ENCODE measurements at places on chromosomes 2 and 18. TPM values are rescaled to one million over a fixed set of nuclear protein-coding genes. Genes with fewer than 3 reads are reported as not detected.

- DNase-seq, result no peak
Measured at GRCh38 chr2:45567974-45568789, 42.9 kb downstream of the SRBD1 start.

Gene PECR
- total RNA-seq, result 40.7 TPM

DNA sequence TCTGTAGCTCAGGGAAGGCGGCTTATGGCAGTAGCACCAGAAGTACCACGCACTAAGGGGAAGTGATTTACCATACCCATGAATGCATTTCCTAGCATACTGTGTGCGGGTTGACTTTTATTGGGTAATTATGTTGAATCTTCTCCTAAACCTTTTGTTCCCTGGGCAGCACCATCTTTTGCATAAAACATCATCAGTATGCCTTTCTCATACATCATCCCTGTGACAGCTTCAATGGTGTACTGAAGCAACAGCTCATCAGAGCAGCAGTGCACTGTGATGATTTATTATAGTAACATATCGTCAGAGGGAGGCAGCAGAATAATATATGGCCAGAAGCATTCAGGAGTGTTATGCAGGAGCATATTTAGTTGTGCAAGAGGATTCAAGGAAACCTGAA lies 204.9 kb downstream of the CDH7 start:
- DNase-seq, result no peak

DNA sequence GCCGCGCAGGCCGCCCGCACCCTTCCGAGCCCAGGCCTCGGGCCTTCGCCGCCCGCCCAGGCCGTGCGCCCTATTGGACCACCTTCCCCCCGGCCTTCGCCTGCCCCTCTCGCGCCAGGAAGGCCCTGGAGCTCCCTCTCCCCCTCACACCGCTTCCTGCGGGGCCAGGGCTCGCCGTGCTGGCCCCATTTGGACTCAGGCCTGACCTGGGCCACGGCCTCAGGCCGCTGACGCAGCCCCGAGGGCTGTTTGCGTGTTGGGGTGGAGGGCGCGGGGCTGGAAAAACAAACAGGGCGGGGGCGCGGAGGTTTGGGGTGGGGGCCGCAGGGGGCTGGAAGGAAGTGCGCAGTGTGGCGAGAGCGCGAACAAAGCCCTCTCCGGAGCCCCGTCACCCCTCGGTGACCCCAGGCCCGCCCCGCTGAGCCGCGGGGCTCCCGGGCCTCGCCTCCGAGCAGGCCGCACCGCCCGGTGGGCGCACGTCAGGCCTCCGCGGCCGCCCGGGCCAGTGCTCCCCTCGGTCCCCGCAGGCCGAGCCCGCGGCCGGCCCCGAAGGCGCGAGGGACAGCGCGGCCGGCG lies 12.3 kb upstream of the SIX3 start:
- no peak for DNase-seq

DNA sequence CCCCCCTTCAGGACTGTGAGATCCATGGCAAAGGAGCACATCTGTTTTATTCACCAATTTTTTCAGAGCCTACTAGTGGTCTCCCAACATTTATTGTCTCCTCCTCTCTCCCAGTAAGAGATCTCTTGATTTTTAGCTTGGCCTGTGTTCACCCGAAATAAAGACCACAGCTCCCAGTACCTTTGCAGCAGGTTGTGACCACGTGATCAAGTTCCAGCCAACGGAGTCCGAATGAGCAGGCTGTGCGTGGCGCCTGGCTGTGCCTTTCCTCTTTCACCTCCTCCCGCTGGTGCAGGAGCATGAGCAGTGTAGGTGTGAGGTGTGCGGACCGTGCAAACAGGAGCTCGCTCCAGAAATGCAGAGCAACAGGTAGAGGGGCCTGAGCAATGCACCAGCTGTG lies 143.6 kb upstream of the GLI2 start:
- no peak for DNase-seq

DNA sequence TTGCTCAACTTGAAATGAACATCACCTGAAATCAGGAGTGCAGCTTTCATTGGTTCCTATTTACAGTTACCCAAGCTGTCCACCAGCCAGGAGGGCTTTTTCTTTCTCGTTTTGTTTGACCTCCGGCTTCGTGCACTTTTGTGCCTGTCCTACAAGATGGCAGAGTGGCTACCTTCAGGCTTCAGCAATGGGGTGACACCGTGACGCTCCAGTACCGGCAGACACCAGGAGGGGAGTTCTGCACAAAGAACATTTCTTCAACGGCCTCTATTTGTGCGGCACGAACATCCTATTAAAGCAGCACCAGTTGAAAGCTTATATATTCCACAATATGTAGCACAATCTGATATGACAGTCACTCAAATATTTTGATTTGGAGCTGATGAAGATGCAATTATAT lies 18.3 kb downstream of the RNASEH1 start:
- no peak for DNase-seq

- DNase-seq, result no peak
Measured at GRCh38 chr2:204115137-204116056, 178.8 kb downstream of the ICOS start.

Gene SERPINB11
- total RNA-seq, result not detected

DNA sequence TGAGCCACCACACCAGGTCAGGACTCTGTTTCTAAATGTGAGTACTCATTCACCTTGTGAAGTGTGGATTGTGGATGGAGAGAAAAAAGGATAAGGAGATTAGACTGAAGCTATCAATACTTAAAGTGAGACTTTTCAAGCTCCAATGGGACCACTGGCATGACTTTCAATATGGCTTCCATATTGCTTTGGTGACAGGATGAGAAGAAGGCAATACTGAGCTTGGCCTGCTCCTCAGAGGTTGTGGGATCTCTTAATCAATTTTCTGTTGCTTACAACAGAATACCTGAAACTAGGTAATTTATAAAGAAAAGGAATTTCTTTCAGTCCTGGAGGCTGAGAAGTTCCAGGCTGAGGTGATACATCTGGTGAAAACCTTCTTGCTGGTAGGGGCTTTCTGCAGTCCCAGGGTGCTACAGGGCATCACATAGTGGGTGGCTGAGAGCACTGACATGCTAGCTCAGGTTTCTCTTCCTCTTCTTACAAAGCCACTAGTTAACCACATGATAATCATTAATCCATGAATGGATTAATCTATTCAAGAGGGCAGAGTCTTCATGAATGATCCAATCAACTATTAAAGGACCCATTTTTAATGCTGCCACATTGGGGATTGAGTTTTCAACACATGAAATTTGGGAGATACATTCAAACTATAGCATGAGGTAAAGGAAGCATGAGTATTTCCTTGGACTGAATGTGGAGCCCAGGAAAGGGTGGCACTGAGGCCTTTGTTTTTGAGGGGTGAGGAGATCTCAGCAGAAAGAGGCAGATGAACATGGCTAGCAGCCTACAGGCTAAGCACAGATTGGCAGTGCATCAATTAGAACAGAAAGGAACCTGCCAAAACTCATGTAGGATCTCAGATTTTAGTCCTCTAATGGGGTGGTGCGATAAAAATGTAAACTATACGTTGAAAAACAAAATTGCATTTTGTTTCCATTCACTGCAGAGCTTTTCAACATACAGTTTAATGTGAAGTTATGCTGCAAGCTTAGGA lies 274.5 kb downstream of the PIK3C3 start:
- DNase-seq, result no peak

- DNase-seq, result no peak
Measured at GRCh38 chr2:68689553-68690537, 44.8 kb upstream of the ARHGAP25 start.
